PC-3 (cell line): ENCODE measurements at places on chromosomes 4 and X. TPM values are rescaled to one million over a fixed set of nuclear protein-coding genes. Genes with fewer than 3 reads are reported as not detected.

- no peak overlapping the region for H3K27ac ChIP-seq
- no peaks in the 10 kb centered on the region for H3K27me3 ChIP-seq
- no peak for DNase-seq
Measured at GRCh38 chrX:29023207-29023606, 436.0 kb downstream of the IL1RAPL1 start.

DNA sequence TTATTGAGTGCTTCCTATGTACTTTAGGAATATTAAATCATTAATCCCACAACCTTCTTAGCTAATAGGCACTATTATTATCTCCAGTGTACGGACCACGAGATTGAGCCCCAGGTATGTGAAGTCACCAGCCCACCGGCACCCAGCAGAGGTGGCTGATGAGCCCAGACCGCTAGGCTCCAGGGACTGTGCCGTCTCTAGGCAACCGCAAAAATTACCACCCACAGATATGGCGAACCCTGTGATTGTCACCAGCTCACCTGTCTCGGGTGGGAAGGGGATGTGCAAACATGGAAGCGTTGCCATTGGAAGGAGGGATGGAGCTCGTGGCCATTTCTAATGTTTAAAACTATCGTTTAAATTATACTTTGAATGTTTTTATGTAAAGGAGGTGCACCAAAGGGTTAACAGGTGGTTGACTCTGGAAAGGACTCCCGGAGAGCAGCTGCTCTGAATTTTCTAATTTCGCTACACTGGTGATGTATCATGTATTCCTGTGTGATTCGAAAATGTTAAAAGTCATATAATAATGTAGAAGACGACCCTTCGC lies 21.0 kb upstream of the JAKMIP1 start:
- no peak overlapping the region for H3K27ac ChIP-seq
- no peaks in the 10 kb centered on the region for H3K36me3 ChIP-seq
- peaks cover 21% of the 10 kb centered on the region for H3K27me3 ChIP-seq
- DNase-seq: no peak
- H3K4me1 ChIP-seq: no peaks in the 10 kb centered on the region

DNA sequence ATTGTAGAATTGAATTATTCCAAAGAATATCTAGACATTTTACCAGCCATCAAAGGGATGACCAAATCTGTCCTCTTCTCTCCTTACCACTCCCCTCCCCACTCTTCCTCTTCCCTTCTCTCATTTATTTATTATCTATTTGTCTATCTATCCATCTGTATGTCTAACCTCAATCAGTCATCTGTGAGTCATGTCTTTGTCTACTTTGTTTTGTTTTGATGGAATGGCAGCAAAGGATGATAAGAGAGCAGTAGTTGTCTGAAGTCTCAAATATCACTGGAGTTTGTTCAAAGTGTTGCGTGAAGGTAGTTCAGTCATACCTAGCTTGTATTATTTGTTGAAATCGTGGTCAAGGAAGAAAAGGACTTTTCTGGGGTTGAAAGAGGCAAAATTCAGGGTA lies 34.7 kb upstream of the PGRMC2 start:
- H3K4me3 ChIP-seq: peak overlapping the region; percentile 45; the same call in 1 of the 2 replicates
- H3K4me1 ChIP-seq: peaks cover 35% of the 10 kb centered on the region
- peak overlapping the region; percentile 82 for H3K27ac ChIP-seq

CTAG2 gene
- not detected in 2 replicates for total RNA-seq

DNA sequence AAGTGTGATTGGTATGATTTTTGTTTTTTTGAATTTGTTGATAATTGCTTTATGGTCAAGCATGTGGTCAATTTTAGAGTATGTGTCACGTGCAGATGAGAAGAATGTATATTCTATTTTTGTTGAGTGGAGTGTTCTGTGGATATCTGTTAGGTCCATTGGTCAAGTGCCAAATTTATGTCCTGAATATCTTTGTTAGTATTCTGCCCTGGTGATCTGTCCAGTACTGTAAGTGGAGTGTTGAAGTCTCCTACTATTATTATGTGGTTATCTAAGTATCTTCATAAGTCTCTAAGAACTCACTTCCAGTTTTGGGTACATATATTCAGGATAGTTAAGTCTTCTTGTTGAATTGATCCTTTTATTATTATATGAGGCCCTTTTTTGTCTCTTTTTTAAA lies 372.9 kb upstream of the MAOA start:
- no peaks in the 10 kb centered on the region for H3K36me3 ChIP-seq
- no peaks in the 10 kb centered on the region for H3K4me1 ChIP-seq
- no peaks in the 10 kb centered on the region for H3K27me3 ChIP-seq
- no peak overlapping the region for H3K4me3 ChIP-seq
- H3K27ac ChIP-seq: no peak overlapping the region

- no peak for DNase-seq
- no peak overlapping the region for H3K4me3 ChIP-seq
- no peaks in the 10 kb centered on the region for H3K36me3 ChIP-seq
- H3K27me3 ChIP-seq: no peaks in the 10 kb centered on the region
- no peaks in the 10 kb centered on the region for H3K4me1 ChIP-seq
Measured at GRCh38 chr4:85713005-85713404, 238.1 kb downstream of the ARHGAP24 start.

DNA sequence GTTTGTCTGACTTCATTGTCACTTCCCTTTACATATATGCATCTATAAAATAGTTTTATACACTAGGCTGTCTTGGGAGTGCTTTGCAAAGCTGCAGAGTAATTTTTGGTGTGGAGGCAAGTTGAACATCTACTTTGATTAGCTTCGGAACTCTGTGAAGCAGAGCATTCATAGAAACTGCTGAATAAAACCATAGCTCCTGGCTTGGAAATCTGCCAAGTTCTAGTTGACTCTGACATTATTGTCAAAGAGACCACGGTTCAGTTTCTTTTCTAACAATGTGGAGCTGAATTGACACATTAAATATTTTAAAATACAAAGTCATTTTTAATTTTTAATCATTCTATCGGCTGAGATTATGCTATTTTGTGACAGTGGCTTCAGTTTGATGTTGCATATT lies 335.0 kb downstream of the BMPR1B start:
- H3K4me1 ChIP-seq: peaks cover 61% of the 10 kb centered on the region
- peak; percentile 57 for DNase-seq
- H3K36me3 ChIP-seq: no peaks in the 10 kb centered on the region
- H3K4me3 ChIP-seq: peak overlapping the region; percentile 37
- H3K27ac ChIP-seq: peak overlapping the region; percentile 97
- no peaks in the 10 kb centered on the region for H3K27me3 ChIP-seq
